ENCODE measurements at places on chromosomes 12 and 14.

DNA sequence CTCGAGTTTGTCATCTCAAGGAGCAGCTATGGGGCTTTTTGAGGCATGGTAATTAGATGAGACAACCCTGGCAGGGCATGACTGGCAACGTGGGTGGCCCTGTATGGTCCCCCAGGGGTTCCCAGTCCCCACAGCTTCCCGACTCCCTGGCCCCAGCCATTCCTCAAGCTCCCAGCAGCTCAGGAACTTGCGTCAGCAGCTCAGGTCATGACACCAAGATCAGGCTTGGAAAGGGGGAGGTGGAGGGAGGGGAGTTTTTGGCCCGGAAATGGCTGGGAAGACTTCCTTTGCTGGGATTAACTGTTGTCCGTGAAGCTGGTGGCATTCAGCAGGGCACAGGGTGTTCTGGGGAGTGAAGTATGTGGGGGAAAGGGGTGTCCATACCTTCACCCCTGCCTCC, 10.4 kb upstream of the NRIP2 start:
- DNase-seq: no peak

- DNase-seq: no peak
Measured at GRCh38 chr12:68899251-68899771, 33.7 kb downstream of the CPM start.

DNA sequence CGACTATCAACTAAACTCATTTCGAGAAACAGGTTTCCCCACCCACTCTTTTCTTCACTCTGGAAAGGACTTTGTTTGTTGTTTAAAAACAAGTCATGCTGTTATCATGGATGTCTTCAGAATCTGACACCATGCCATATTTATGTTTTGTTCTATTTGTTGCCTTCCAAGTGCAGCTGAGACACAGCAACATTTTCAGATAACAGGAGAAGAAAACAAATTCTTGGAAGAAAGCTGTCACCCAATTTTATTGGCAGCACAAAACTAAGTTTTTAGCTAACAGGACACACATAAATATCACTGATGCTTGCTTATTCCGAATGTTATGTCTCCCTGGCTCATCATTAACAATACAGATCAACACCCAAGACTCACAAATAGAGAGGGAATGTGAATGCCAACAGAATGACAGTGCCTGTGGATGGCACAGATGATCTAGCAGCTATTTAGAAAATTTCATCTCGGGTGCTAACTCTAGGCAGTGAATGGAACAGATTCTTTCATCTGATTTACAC, 147.9 kb downstream of the RPS29 start:
- no peak for DNase-seq

- no peak for DNase-seq
Measured at GRCh38 chr14:56270921-56271320, 152.7 kb downstream of the PELI2 start.
